ENCODE measurements at places on chromosomes 7 and 10. TPM values are rescaled to one million over a fixed set of nuclear protein-coding genes. Genes with fewer than 3 reads are reported as not detected.

DNA sequence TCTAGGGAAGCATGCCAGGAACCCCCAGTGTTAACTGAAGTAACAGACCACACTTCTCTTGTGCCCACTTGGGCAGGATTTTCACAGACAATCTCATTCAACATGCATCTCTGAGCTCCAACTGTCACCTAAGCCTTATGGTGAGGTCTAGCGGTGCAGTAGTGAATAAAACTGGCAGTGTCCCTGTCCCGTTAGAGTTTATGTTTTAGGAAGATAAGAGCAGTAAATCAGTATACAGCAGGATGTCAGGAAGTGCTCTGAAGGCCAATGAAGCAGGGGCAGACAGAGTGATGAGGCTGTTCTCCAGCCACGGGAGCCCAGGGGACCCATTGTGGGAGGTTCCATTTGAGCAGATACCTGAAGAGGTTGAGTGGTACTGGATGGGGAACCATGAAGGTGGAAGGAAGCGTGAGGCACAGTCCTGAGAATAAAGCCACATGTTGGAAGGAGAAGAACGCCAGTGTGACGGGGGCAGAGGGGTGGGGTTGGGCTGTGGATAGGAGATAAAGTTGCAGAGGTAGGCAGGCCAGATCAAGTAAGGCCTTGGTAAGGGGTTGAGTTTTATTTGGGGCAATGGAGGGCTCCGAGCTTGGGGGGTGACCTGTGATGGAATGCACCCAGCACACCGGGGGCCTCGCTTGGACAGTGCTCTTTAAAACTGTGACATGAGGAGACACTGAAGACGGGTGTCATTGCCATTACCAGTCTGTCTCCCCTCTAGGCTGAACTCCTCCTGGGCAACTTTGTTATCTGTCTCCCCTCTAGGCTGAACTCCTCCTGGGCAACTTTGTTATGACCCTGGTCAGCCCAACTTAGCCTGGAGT is 6.6 kb downstream of the GDF10 start:
- peak; percentile 62 for DNase-seq

DNA sequence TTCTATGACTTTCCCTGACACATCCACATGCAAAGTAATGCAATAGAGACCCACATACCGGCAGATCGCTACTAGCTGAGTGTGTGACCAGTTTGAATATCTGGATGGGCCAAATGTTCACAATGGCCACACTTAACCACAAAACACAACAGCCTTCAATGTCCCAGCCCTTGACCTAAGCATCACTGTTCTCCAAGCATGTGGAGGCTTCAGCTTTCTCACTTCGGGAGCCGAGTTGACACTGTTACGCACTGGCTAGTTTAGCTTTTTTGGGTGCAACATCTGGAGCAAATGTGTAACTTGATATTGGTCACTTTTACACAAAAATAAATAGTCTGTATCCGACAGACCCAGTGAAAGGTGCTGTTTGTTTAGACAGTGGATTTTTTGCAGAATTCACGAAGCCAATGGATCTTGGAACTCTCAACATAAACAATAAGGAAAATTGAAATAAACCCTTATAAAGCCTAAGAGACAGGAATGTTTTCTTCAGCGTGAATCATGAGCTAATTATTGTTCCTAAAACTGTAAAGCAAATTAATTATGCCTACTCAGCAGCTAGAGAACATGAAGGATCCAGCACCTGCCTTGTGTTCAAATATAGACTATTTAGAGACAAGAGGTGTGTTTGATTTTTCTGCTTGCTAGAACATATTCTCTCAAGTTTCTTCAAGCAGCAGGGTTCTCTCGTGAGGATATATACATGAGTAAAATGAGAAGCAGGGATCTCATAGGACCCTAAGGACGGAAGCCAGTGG is 117.6 kb upstream of the JCAD start:
- no peak for DNase-seq

- DNase-seq = no peak
These were observed 147.1 kb upstream of the LRRN3 start for GRCh38 chr7:110943701-110944345.

- DNase-seq = no peak
These were observed 531.2 kb upstream of the GHITM start for GRCh38 chr10:83607959-83608745.

GRCh38 chr10:43735907-43736306 is 87.2 kb upstream of the ZNF32 start:
- no peak for DNase-seq

DNA sequence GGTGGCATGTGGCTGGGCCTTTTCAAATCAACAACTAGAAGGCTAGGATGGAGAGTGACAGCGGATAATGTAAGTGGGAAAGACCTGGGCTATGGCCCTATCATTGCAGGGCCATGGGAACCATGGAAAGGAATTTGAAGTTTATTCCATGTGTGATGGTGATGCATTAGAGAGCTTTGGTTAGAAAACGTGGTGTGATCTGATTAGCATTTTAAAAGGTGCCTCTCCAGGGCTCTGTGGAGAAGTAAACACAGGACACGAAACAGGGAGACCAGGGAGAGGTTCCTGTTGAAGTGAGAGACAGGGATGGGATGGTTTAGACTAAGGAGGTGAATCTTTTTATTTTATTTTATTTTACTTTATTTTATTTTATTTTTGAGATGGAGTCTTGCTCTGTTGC is 749.5 kb downstream of the GATA3 start:
- DNase-seq = no peak

GRCh38 chr7:131816391-131817007 is 260.1 kb upstream of the PODXL start:
- no peak for DNase-seq

- no peak for DNase-seq
These were observed 21.1 kb upstream of the UNCX start for GRCh38 chr7:1211611-1212010.

Gene PEX1
- 17.7 TPM for total RNA-seq

Gene NKX2-3
- not detected for total RNA-seq
